ENCODE measurements at places on chromosomes 13 and 19.

GRCh38 chr19:37332839-37333238, 38.1 kb upstream of the ZNF527 start:
- DNase-seq = no peak

DNA sequence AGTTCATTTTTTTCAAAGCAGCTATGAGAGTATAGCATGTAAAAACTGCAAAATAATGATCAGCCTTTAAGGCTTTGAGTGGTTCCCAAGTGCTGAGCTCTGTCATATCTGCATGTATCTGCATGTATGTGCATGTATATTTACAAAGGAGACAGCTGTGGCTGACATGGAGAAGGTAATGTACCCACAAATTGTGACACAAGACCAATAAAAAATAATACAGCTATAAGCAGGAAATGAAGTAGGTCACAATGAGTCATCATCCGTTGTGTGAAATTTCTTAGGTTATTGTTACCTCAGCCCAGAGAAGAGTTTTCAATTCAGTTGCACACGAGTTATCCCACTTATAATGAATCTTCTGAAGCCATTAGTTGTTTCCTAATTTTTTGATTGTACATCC, 60.9 kb upstream of the MED4 start:
- no peak for DNase-seq

- no peak for DNase-seq
Measured at GRCh38 chr19:18326772-18327171, 3.9 kb upstream of the LSM4 start.

DNA sequence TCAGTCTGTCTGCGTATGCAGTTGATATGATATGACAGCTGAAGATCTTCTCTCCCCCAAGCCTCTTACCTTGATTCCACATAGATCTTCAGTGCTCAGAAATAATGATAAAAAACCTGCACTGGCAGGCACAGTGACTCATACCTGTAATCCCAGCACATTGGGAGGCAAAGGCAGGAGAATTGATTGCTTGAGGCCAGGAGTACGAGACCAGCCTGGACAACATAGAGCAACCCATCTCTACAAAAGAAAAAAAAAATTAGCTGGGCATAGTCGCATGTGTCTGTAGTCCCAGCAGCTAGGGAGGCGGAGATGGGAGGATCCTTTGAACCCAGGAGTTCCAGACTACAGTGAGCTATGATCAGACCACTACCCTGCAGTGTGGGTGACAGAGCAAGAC, 551.0 kb upstream of the MIR17HG start:
- DNase-seq = no peak

DNA sequence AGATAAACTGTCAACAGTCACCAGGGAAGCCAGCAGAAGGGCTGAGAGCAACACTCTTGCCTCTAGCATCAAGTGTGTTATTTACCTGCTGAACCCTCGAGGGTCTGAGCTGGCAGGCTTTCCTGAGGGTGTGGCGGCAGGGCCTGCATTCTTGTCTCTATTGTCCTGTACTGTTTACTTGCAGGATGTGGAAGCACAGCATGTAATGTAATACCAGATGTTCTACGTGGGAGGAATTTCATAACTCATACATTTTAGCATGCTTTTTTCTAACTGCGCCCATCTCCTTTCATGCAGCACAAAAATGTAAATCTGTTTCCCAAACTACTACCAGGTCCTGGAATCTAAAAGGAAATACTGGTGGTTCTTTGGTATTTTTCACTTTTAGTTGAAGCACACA, 153.1 kb downstream of the RGCC start:
- DNase-seq = peak; percentile 46

GRCh38 chr13:44302233-44302632, 71.4 kb upstream of the SERP2 start:
- no peak for DNase-seq

GRCh38 chr19:17312189-17313113, 3.1 kb downstream of the DDA1 start:
- no peak for DNase-seq

DNA sequence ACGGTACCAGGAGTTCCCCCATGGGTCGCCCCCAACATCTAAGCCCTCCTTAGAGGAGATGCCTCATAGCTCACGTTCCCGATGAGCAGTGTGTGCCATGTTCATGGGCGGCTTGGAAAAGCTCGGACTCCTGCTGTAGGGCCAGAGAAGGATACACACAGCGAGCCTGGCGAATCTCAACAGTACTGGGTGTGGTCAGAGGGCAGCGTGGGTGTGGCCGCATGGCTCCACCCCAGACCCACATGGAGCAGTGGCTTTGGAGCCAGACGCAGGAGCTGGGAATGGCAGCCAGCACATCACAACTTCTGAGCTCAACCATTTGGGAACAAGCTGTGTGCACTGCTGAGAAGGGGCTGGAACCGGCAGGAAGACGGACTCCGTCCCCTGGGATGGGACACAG, 15.6 kb downstream of the CAPS start:
- no peak for DNase-seq

GRCh38 chr19:55648585-55649267, 714 bp downstream of the CCDC106 start:
- no peak for DNase-seq

DNA sequence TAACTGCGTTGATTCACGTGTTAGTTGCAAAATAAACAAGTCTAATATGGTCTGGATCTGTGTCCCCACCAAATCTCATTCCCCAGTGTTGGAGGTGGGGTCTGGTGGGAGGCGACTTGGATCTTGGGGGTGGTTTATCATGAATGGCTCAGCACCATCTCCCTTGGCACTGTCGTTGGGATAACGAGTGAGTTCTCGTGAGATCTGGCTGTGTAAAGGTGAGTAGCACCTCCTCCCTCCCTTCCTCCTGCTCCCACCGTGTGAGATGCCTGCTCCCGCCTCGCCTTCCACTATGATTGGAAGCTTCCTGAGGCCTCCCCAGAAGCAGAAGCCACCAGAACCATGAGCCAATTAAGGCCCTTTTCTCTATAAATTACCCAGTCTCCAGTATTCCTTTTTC, 4.8 kb downstream of the PEAK3 start:
- no peak for DNase-seq

GRCh38 chr13:37747071-37747612, 122.4 kb downstream of the TRPC4 start:
- no peak for DNase-seq

GRCh38 chr13:106101201-106101600, 434.3 kb downstream of the EFNB2 start:
- DNase-seq = no peak

DNA sequence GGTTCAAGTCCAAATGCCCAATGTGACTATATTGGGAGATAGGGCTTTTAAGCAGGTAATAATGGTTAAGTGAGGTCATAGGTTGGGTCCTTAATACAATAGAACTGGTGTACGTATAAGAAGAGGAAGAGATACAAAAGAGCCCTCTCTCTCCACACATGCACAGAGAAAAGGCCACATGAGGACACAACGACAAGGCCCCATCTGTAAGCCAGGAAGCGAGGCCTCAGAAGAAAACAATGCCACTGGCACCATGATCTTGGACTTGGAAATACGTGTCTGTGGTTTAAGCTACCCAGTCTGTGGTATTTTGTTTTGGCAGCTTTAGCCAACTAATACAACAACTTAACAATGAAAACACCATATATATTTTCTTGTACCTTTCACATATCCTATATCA, 23.4 kb upstream of the RFC3 start:
- no peak for DNase-seq

GRCh38 chr19:32287811-32288227, 57.6 kb upstream of the ZNF507 start:
- DNase-seq = no peak

DNA sequence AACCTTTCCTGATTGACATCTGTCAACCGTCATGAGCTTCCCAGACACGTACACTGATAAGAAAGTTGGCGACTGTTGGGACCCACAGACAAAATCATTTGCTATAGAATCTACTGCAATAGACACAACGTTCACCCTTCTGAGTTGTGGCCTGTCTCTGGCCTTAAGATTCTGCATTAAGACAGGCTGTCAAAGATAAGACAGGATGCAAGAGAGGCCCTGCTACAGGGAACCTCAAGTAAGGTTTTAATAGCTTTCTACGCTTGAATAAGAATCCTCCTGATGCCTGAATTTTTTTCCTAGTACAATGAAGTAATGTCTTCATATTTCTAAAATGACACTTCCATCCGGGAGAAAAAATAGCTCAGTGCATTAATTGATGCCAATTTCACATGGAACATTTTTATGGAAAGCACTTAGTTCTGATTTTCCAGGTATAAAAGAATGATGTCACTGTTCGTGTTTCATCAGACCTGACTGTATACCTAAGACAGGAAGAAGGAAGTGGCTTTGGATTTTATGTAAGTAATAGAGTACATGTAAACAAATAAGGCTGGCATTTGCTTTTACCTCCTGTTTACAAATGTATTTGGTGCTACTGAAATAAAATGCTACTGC, 275.2 kb upstream of the GPC6 start:
- DNase-seq = no peak

- no peak for DNase-seq
Measured at GRCh38 chr19:31303262-31303815, 45.9 kb downstream of the TSHZ3 start.

DNA sequence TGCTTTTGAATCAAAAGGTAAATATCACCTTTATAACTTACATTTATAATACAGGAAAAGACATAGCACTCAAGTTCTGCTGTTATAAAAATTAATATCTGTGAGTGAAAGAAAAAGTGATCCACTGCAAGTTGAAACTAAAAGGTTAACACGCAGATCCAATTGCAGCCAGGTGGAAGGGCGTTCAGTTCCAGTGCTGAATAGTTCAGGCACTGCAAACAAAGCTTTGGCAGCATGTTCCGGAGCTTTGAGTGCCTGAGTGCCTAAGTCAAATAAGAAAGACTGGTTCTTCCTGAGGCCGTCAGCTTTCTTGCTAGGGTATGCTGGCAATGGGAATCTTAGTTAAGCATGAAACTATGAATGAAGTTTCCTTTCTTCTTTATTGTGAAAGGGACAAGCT, 200.3 kb downstream of the LMO7 start:
- DNase-seq = peak; percentile 66

GRCh38 chr13:111912991-111913760, 153.8 kb upstream of the SOX1 start:
- no peak for DNase-seq

DNA sequence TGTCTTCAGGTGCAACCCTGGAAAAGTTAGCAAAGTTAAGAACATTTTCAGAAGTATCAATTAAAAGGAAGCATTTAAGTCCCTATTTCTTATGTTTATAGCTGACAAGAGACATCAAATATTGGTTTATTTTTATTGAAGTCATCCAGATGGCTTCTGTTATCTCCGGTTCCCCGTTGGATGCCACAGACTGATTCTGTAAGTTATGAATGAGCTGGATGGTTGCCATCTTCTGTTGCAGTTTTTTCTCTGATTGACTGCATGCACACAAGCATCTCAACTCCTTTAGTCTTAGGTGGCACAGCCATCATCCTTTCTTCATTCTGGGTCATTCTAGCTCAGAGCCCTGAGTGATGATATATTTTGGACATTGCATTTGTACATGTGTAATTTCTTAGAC, 10.6 kb upstream of the OXGR1 start:
- no peak for DNase-seq

DNA sequence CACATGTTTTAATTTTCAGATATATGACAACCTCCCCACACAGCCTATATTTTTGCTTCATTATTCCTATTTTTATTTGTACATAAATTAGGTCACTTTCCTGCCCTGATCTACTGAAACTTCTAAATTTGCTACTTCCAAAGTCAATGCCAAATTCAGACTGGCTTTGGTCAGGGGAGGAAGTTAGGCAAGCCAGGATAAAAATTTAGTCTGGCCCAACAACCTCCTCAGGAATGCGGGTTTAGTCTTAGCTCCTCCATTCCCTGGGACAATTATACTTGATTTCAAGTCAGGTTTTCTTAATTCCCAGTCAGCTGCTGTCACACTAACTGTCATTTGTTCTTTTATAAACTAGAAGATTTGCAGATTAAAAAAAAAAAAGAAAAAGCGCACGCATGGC, 84.3 kb downstream of the TM9SF2 start:
- no peak for DNase-seq

GRCh38 chr13:21549633-21550032, 54.3 kb downstream of the MICU2 start:
- DNase-seq = no peak

DNA sequence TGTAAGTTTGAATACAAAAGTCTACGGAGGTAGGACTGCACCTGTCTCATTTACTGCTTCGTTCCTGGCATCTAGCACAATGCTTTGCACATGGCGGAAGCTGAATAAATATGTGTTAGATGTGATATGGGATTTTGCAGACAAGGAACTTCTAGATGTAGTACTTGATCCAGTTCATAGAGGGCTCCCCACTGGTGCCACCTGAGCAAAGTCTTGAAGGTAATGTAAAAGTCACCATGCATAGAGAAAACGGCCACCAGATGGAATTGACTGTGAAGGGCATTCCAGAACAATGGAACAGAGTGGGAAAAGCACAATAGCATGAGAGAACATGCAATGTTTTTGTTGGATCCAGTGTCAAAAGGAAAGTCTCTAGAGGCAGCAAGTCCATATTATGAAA, 209.3 kb downstream of the HS6ST3 start:
- DNase-seq = no peak

- no peak for DNase-seq
Measured at GRCh38 chr13:110476220-110476617, 85.3 kb downstream of the RAB20 start.

DNA sequence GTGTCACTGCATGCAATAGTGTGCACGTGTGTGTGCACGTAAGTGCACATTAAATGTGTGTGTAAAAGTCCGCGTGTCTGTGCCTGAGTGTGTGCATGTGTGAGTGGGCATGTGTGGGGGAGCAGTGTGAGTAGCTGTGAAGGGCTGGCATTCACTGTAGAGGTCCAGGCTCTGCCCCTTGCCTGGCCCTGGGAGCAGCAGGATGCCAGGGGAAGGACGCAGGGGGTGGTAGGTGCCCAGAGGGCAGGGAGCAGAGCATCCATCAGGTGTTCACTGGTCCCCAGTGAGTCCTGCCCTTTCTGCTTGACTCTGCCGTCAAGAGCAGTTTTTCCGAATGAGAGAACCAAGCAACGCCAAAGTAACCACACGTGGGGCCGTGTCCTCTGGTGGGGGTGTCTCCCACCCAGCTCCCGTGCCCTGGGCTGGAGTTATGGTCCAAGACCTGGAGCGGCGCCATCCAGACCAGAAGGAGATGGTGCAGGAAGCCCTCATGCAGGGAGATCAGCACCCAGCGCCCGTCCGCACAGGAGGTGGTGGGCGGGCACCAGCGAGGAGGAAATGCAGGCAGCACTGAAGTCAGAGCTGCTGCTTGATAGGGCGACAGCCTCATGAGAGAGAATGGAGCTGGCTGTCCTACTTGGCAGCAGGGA, 68.5 kb downstream of the TEX29 start:
- no peak for DNase-seq

Measured in DMS79 (cell line).